ENCODE measurements at places on chromosomes 12 and 14. TPM values are rescaled to one million over a fixed set of nuclear protein-coding genes. Genes with fewer than 3 reads are reported as not detected.

DNA sequence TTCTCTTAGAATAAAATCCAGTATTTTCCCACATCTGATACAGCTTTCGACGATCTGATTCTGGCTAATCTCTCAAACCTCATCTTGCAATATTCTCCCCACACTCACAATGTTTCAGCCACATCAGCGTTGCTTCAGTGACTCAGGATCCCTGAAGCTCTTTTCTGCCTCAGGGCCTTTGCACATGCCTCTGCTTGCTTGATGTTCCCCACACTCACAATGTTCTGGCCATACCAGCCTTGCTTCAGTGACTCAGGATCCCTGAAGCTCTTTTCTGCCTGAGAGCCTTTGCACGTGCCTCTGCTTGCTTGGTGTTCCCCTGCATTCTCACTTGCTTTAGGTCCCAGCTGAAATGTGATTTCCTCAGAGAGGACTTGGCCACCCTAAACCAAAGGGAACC, 2.6 kb downstream of the C12orf42 start:
- no peak for DNase-seq

GRCh38 chr14:100721568-100721967, 5.1 kb upstream of the DLK1 start:
- DNase-seq = no peak

DNA sequence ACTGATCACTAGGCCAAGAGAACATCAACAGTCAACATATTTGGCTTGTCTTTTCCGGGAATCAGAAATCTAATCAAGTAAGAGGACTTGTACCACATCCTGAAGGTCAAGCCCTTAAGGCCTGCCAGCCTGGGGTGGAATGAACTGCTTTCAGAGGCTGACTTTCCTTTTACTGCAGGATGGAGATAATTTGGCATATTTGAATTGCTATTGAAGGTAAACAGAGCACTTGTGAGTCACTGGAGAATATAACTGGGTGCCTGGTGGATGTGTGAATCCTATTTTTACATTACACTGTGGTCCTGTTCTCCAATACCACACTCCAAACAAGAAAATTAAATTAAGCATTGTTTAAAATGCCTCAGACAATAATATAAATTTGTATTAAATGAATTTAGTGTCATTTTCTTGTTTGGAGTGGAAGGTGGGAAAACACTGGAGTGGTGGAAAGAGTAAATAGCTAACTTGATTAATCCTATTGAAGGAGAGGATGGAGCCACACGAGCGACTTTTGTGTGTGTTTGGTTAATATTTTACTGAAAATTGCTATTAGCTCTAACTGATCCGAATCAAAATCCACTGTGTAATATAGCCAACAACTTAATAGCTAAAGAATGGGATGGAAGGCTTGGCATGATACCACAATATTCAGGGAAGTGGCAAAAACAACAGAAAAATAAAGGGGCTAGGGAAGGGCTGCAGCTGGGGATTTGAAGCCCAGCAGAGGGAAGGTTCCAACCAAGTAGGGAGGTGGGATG, 89.4 kb downstream of the OTX2 start:
- DNase-seq = no peak

GRCh38 chr12:4899364-4899763, 10.3 kb upstream of the KCNA1 start:
- no peak for DNase-seq

DNA sequence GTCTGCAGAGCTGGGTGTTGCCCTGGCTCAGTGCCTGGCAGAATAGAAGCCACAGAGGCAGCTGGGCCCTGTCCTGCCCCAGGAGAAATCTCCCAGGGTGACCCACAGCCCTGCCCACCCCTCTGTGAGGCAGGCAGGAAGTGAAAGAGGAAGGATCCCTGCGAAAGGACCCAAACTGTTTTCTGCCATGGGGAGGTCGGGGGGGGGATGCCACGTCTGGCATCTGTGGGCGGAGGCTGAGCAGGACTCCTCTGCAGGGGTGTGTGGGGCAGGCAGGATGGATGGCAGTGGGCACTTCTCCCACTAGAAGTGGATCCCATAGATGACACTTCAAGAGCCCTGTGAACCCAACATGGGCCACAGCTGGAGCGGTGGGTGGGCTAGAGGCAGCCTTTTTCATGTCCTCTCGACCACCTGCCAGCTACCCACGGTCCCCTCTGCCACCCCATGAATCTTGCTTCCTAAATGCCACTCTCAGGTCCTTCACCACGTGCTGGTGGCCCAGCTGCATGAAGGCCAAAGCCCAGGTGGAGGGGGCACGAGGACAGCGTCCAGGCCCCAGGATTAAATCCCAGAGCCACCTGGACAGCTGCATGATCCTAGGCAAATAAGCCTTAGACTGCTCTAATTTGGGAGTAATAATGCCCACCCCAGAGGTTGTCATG, 3.6 kb downstream of the PAPLN start:
- DNase-seq = no peak

POTEM gene
- not detected for total RNA-seq

CYP27B1 gene
- 0.33 TPM for total RNA-seq

GRCh38 chr12:21941506-21942376, 515 bp upstream of the ABCC9 start:
- no peak for DNase-seq

DNA sequence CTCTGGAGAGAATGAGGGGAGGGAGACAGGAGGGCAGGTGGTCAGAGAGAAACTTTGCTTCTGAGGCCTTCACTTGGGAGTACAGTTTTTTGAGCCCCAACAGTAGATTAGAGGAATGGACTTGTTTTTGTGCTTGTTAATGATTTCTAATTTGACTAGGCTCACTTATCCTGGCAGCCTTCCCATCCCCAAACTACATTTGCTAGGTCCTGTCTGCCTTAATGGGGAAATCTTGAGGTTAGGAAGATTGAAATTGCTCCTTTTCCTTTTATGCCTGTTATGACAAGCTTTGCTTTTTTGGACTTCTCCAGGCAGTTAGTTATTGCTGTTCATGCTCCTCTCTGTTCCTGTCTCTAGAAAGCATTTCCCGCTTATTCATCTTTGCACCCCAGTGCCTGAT, 37.7 kb downstream of the SYNE2 start:
- DNase-seq = no peak

All from breast epithelium (tissue), 4 donors.